Activated T-cell treated with anti-CD3 and anti-CD28 coated beads for 1 hour (primary cell): ENCODE measurements at places on chromosomes 5 and 9.

DNA sequence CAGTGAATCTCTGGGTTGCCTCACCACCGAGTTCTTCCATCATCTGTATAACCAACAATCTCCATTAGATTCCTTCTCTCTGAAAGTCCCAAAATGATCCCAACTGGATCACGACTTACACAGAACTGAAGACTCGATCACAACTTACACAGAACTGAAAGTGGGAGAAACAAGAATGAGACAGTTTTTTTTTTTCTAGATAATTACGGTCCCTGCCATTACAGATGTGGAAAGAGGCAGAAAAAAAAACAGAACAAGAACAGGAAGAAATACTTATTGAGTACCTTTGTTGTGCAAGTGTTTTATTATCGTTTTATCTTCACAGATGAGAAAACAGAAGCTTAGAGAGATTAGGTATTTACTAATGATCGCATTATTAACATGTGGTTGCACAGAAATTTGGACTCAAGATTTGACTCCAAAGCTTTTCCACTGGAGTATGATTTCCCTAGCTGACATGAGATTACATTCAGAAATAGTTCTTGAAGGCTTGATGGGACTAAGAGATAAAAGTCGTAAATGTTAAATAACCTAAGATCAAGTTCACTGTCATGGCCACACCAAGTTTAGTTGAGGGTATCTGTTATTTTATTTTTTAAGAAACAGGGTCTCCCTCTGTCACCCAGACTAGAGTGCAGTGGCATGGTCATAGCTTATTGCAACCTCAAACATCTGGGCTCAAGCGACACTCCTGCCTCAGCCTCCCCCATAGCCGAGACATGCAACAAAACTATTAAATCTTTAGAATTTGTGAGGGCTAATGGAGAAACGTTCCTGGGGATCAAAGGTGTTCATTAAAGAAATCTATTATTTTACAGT is 8.9 kb downstream of the PLK2 start:
- DNase-seq = no peak

DNA sequence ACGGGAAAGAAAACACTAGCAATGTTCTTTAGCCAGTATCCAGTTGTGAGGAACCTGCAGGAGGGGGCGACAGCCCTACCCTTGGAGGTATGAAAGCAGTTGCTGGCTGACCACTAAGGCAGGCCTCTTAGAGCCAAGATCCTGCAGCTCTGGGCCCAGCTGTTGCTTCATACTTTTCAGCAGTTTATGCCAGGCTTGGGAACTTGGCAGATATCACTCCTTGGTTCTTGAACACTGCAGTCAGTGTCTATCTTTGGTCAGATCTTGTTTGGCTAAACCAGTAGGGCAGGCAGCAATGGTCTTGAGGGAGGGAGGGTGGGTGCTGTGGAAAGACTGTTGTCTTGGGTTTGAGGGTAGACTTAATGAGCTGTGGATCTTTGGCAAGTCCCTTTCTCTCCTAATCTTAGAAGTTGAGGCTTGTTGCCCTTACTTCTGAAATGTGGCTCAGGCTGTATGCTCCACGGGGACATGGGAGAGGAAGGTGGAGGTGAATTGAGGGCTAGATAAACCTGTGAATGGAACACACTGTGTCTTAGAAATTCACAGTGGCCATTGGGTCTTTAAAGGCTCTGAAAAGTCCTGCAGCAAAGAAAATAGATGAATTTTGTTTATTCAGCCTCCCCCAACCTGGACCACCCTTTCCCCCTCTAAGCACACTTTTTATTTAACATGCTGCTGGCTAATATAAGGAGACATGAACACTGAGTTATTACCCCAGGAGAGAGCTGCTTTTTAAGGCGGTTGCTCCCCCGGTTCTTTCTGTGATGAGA is 37.5 kb downstream of the ZNF618 start:
- no peak for DNase-seq

GRCh38 chr5:82720213-82721086 is 356.7 kb downstream of the TMEM167A start:
- DNase-seq = no peak

- DNase-seq = no peak
Measured at GRCh38 chr9:87445646-87446045, 52.0 kb upstream of the DAPK1 start.

DNA sequence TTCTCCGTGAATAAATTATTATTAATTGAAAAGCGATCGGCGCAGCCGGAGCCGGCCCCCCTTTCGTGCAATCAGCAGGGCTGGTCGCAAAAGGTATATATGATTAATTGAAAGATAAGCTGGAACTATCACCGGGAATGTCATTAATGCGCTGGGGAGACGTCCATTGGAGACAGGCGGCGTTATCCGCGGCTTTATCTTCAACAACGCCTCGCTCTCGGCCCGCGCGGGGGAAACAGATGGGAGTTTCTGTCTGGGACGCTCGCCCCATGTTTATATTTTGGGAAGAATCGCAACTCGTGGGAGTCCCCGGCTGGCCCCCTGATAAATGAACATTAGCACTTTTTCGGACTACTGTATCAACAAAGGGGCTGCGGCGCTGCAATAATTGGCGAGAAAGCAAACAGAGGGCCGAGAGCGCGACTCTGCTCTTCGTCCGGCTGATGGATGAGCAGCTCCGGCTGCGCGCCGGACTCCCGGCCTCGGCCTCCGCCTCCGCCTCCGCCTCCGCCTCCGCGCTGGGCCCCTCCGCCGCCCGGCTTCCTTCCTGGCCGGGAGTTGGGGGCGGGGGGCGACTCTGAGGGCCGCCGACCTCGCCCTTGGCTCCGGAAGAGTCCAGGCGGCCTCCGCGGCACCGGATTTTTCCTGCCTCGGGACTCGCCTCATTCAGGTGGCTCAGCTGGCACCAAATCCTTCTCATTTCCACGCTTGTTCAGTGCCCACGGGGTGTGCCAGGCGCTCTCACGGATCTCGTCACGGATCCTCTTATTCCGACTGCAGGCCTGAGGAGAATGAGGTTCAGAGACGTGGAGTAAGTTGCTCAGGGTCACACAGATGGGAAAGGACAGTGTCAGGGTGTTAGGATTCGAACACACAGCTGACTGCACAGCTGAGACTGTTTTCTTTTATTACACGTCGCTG is 3.6 kb upstream of the NKX2-5 start:
- no peak for DNase-seq

- DNase-seq = no peak
Measured at GRCh38 chr9:97911528-97911927, 10.8 kb downstream of the TRMO start.

DNA sequence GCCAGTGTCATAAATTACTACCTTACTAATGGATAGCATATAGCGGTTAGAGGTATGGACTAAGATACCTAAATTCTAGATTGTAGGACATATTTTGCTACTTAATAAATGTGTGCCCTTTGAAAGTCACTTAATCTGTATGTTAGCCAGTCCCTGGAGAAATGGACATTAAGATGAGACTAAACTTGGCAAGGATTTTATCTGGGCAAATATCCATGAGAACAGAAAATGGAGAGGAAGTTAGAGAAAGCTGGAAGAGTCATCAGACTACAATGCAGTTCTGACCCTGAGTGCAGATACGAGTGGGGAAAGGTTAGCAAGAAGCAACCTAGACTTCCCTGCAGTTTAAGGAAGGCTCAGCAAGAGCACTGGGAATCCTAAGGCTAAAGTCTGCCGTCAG is 33.0 kb downstream of the TBCA start:
- DNase-seq = no peak

DNA sequence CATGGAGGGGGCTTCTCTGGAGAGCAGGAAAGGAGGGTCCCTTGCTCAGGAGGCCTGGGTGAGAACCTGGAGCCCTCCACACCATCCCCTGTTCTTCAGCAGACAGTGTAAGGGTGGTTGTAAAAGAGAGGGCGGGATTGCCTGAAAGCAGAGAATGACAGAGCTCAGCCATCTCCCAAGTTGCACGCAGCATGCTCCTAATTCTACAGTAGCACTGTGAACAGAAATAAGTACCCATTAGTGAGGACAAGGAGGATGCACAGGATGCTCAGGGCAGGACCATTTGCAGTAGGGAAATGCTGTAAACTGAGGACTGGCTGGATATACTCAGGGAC is 8.4 kb downstream of the CCDC69 start:
- DNase-seq = no peak
